ENCODE measurements at places on chromosomes 12 and 14. TPM values are rescaled to one million over a fixed set of nuclear protein-coding genes. Genes with fewer than 3 reads are reported as not detected.

GRCh38 chr12:1443421-1444141, 150.8 kb downstream of the FBXL14 start:
- DNase-seq = peak; percentile 84

DNA sequence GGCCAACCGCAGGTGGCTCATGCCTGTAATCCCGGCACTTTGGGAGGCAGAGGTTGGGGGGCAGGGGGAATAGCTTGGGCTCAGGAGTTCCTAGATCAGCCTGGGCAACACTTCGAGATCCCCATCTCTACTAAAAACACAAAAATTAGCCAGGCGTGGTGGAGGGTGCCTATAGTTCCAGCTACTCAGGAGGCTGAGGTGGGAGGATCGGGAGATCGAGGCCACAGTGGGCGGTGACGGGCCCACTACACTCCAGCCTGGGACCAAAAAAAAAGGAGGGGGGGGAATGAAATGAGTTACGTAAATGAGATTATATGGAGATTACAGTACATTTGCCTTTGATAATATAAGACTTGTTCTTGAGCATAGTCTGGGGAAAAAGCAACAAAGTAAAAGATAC, 1.1 kb downstream of the RPAP3 start:
- no peak for DNase-seq

KLRK1 gene
- total RNA-seq = 0.40 TPM

- no peak for DNase-seq
Measured at GRCh38 chr14:91889477-91890211, 22.3 kb upstream of the TC2N start.

GLT8D2 gene
- total RNA-seq = 47.1 TPM

GRCh38 chr14:102998393-102998792, 59.0 kb downstream of the CDC42BPB start:
- DNase-seq = no peak

DNA sequence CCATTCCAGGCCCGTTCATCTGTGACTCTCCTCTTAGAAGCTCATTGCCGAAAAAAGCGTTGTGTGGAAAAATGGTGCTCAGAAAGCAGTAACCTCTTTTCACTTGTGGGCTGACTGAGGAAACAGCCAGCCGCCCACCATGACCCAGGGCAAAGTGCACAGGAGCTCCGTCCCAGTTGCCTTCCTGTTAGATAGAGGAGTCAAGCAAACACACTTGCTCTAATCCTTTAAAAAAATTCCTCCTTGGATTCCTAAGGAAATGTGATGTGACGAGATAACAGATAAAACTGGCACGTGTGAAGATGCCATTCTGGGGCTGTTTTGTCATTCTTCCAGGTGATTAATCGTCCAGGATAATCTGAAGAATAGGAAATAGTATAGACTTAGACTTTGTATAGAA, 396.8 kb upstream of the DDHD1 start:
- no peak for DNase-seq

SYNDIG1L gene
- total RNA-seq = not detected

GRCh38 chr14:70714055-70714550, 72.4 kb downstream of the TTC9 start:
- peak; percentile 69 for DNase-seq

ETNK1 gene
- total RNA-seq = 25.8 TPM

- DNase-seq = peak; percentile 94
Measured at GRCh38 chr12:122870867-122871664, 24.9 kb downstream of the VPS37B start.

- no peak for DNase-seq
Measured at GRCh38 chr12:131242741-131243496, 289.2 kb downstream of the ADGRD1 start.

- no peak for DNase-seq
Measured at GRCh38 chr14:21476523-21476924, 235 bp downstream of the RAB2B start.

DNA sequence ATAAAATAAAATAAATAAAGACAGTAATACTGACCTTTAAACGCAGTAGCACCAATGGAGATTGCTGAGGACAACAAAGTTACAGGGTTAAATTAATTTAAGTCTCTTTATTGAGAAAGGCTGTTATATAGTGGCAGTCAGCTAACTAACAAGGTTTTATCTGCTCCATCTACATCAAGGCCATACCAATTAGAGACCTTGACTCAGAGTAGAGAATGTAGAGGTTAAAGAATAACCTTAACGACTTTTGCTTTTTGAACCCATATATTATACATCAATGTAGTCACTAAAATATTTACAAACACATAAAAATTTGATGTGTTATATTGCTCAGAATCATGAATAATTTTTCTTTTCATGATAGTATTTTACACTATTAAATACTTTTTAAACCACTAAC, 21.6 kb downstream of the OSBPL8 start:
- DNase-seq = no peak

GRCh38 chr14:37150414-37150813, 22.0 kb downstream of the SLC25A21 start:
- DNase-seq = peak; percentile 65

- DNase-seq = no peak
Measured at GRCh38 chr14:19799880-19800279, 3.7 kb upstream of the OR4N2 start.

DNA sequence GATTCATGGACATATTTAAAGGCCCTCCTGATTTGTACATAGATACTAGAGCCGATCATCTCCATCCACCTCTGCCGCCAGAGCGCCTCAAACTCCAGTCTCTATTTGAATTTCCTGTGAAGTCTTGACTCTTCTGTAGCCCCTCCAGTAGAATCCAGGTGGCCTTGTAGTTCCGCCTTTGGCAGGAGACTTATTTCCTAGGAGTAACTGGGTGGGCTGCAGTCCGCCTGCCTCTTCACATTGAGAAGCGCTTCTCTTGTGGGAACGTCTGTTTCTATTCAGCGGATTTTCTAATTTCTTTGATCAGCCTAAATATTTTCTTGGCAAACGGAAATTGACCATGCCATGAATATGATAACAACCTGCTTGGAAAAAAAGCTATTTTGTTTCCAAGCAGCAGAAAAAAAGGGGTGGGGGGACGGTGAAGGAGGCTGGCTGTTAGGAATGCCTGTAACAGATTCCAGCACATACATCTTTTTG, 9.0 kb upstream of the SIX1 start:
- no peak for DNase-seq

MYF5 gene
- total RNA-seq = 957 TPM

DNA sequence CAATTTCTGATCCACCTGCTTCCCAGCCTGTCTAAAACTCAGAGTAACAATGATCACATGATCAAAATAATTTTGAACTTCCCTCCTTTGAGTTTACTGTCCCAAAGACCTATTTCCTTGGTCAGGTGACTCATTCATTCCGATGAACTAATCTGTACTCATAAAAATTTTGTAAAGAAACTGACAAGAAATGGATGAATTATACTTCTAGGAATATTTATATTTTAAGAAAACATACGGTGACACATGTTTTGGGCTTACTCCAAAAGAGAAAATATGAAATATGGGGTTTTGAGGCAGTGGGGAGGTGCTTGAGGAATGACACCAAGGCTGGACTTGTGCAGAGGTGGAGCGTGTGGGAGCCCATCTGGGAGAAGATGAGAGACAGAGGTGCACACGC, 42.0 kb downstream of the GUCY2C start:
- peak; percentile 48 for DNase-seq

DNA sequence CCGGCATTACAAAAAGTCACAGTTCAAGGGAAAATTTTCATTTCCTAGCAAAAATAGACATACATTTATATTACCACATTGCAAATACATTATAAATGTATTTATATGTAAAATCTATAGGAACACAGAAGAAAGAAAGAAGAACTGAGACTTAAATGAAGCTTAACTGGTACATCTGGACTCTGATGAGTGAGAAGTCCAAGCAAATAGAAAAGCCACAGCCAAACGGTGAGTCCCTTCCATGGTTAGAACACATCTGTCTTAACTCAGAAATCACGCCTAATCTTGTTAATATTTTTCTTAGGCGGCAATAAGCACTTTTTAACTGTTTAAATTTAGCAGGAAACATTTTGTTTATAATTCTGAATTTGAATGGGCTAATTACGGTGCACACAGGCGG, 9.4 kb upstream of the KLRB1 start:
- DNase-seq = no peak

- DNase-seq = no peak
Measured at GRCh38 chr12:119322301-119322723, 12.2 kb upstream of the CCDC60 start.

GRCh38 chr14:102097441-102098135, 10.7 kb upstream of the HSP90AA1 start:
- no peak for DNase-seq

- DNase-seq = peak; percentile 95
Measured at GRCh38 chr12:49231878-49232655, 32.8 kb upstream of the TUBA1C start.

DNA sequence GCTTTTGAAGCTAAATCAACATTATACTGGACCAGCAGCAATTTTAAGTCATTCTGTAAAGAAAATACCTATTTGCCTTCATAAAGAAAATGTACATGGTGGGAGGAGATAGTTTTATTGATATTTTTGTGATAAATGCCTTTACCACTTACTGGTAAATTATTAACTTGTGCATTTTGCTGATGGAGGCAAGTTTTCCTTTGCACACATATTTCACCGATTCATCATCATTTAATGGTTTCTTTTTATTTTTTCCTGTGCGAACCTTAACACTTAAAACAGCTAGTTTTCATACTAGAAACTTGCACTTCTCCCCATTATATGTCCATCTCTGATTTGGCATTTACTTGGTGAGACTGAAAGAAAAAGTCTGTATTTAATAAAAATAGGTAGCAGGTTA, 239.3 kb downstream of the TRHDE start:
- no peak for DNase-seq

DNA sequence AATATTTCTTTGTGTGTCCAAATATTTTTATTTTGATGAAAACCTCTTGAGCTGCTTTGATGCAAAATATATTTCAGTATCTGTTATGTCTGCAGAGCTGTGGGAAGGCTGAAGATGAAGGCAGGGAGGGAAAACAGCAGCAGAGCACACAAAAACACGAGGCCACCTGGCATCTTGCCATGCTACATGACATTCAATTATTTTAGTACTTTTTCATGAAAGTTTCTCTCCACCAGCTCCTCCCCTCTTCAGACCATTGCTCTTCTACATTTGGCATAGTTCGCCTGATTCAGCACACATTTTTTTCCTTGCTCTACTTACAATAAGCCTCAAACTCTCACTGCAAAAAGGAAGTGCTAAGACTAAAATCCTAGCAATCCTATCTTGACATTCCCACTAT, 4.6 kb upstream of the ALX1 start:
- no peak for DNase-seq

- peak; percentile 66 for DNase-seq
Measured at GRCh38 chr12:55188974-55189556, 31.8 kb upstream of the OR10A7 start.

PLEKHG7 gene
- not detected for total RNA-seq

GRCh38 chr12:65822732-65823512, 1.4 kb upstream of the HMGA2 start:
- DNase-seq = peak; percentile 87

DNA sequence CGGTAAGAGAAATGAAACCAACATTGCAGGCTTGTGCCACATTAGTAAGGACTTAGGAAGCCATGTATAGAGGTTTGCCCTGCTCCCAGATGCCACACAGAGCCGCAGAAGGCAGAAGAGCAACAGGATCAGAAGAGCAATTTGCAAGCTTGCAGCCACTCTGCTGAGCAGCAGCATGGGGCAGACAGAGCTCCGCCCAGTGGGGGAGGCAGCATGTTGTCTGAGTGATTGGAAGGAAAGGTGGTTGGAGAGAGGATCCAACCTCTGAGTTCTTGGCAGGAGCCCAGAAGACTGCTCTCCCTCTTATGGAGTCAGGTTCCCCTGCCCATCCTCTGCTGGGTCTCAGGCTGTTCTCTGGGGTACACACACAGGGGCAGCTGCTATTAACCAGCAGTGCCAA, 2.3 kb upstream of the KRT6A start:
- DNase-seq = peak; percentile 71

All from LHCN-M2 (cell line).